Small intestine (tissue), 16 donors: ENCODE measurements at places on chromosomes 16 and 17.

- H3K27me3 ChIP-seq, result no peaks in the 10 kb centered on the region
- peaks cover 3% of the 10 kb centered on the region for H3K4me1 ChIP-seq
These were observed 28.2 kb downstream of the ADCY9 start for GRCh38 chr16:4087990-4088577.

- H3K4me1 ChIP-seq, result no peaks in the 10 kb centered on the region
- H3K27ac ChIP-seq, result no peak overlapping the region
- no peaks in the 10 kb centered on the region for H3K36me3 ChIP-seq
- DNase-seq, result no peak
- no peak overlapping the region for H3K4me3 ChIP-seq
These were observed 3.7 kb upstream of the HS3ST2 start for GRCh38 chr16:22810226-22810625.

DNA sequence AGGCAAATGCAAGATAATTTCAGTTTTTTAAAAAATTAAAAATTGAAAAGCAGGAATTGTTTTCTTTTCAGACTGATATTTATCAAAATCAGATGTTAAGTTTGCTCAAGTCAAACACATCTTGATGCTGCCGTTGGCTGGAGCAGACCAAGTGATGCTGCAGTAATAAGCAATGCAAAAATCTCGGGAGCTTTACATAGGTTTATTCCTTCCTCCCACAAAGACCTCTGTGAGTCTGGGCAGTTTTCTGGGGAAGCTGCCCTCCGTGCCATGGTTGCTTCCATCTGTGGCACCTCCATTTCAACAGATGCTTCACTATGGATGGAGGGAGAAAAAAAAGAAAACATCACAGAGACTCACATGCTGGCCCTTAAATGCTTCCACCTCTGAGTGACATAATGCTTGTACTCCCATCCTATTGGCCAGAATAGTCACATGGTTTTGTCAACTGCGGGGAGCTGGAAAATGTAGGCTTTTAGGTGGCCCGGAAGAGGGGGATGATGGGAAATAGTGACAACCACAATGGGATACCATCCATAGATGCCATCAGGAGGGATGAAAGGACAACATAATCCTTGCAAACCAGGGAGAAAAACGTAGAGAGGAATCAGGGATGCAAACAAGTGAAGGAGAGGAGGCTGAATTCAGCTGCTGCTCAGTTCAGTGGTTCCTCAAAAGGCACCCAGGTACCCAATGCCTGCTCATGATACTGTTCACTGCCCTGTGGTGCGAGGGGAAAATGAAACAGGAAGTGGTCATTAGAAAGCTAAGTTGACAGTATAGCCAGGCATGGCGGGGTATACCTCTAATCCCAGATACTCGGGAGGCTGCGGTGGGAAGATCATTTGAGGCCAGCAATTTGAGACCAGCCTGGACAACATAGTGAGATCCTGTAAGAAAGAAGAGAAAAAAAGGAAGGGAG, 13.5 kb upstream of the ERCC4 start:
- no peak overlapping the region for H3K27ac ChIP-seq
- no peak for DNase-seq

- no peak overlapping the region for H3K27ac ChIP-seq
- DNase-seq, result no peak
- no peak overlapping the region for H3K4me3 ChIP-seq
- peaks cover 5% of the 10 kb centered on the region for H3K4me1 ChIP-seq
These were observed 271.0 kb upstream of the TBX2 start for GRCh38 chr17:61128661-61129115.

- peaks cover 14% of the 10 kb centered on the region for H3K27me3 ChIP-seq
- peaks cover 2% of the 10 kb centered on the region for H3K4me1 ChIP-seq
- H3K4me3 ChIP-seq, result no peak overlapping the region
- no peak for DNase-seq
These were observed 2.2 kb upstream of the C17orf58 start for GRCh38 chr17:67998466-67998865.

DNA sequence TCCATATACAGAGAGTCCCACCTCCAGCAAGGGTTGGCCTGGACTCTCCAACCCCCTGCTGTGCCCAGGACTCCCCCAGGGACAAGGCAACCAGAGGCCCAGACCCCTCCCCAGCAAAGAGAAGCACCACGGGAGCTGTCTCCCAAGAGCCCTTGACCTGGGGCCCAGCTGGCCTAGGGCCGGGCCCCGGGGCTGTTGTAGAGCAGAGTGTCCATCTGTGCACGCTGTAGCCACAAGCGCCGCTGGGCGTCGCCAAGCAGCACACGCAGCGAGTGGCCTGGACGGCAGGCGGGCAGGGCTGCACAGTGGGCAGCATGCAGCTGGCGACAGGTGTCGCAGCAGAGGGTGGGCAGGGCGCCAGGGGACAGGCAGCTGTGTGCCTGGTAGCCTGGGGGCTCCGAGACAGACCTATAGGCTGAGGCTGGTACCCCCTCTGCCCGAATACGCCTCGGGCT, 4.3 kb downstream of the SPATA2L start:
- DNase-seq, result no peak
- H3K4me1 ChIP-seq, result peaks cover 38% of the 10 kb centered on the region
- H3K27ac ChIP-seq, result no peak overlapping the region
- peaks cover 5% of the 10 kb centered on the region for H3K36me3 ChIP-seq
- no peaks in the 10 kb centered on the region for H3K27me3 ChIP-seq

GRCh38 chr17:6589266-6589946, 33.1 kb upstream of the PITPNM3 start:
- H3K4me3 ChIP-seq, result no peak overlapping the region
- H3K36me3 ChIP-seq, result peaks cover 33% of the 10 kb centered on the region

DNA sequence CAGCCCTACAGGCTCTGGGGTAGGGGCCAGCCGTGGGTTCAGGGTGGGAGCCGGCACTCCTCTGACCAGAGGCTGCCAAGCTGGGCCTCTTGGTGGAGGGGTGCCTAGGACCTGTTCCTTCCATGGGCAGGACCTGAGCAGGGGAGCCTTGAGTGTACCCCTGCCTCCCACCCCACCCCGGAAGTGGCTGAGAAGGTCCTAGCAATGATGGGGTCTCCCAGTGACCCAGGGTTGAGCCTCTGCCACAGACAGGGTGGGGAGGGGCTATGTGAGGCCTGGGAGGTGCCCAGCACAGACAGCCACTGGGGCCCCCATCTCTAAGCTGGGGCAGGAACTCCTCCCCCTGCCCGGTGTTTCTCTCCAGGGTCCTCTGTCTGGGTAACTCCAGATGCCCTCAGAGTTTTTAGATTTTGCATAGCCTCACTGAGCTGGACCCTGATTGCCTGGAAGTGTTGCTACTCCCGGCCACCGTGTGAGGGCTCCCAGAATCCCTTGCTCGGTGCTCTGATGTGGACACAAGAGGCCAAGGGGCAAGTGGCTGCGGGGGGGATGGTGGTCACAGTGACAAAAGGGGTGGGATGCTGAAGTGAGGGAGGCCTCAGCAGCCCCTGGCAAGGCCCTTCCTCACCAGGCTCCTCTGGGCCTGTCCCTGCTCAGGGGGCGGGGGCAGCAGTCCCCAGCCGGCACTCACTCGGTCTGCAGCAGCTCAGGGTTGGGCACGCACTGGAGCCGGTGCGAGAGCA, 6.4 kb upstream of the MTSS2 start:
- H3K36me3 ChIP-seq, result no peaks in the 10 kb centered on the region
- DNase-seq, result no peak
- H3K4me1 ChIP-seq, result peaks cover 5% of the 10 kb centered on the region
- H3K27ac ChIP-seq, result no peak overlapping the region

- H3K4me3 ChIP-seq, result no peak overlapping the region
- no peak for DNase-seq
- no peak overlapping the region for H3K27ac ChIP-seq
- H3K27me3 ChIP-seq, result no peaks in the 10 kb centered on the region
- no peaks in the 10 kb centered on the region for H3K4me1 ChIP-seq
These were observed 487.0 kb downstream of the HAPSTR1 start for GRCh38 chr16:9578459-9578858.

DNA sequence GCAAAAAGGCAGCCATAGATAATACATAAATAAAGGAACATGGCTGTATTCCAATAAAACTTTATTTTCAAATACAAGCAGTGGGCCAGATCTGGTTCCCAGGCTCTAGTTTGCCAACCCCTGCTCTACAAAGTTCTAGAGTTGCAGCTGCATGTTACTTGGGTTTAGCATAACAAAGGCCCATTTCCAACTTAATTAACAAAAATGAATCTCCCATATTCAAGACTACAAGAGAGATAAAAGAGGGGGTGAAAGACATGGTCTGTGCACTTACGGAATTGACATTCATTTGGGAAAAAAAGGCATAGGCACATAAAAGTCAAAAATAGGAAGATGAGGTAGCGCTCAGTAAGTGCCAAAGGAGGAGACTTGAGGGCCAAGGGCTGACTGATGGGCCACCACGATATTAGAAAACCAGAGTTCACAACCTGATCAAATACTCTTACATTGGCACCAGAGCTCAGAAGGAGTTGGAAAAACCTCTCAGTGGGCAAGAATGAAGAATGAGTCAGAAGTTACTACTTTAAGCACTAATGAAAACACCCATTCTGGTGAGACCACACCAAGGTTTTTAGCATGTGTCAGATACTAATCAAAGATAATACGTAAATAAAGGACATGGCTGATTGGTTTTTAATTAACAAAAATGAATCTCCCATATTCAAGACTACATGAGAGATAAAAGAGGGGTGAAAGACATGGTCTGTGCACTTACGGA, 164.0 kb downstream of the VPS53 start:
- H3K36me3 ChIP-seq, result peaks cover 40% of the 10 kb centered on the region
- H3K4me3 ChIP-seq, result no peak overlapping the region
- no peak overlapping the region for H3K27ac ChIP-seq
- no peaks in the 10 kb centered on the region for H3K4me1 ChIP-seq

DNA sequence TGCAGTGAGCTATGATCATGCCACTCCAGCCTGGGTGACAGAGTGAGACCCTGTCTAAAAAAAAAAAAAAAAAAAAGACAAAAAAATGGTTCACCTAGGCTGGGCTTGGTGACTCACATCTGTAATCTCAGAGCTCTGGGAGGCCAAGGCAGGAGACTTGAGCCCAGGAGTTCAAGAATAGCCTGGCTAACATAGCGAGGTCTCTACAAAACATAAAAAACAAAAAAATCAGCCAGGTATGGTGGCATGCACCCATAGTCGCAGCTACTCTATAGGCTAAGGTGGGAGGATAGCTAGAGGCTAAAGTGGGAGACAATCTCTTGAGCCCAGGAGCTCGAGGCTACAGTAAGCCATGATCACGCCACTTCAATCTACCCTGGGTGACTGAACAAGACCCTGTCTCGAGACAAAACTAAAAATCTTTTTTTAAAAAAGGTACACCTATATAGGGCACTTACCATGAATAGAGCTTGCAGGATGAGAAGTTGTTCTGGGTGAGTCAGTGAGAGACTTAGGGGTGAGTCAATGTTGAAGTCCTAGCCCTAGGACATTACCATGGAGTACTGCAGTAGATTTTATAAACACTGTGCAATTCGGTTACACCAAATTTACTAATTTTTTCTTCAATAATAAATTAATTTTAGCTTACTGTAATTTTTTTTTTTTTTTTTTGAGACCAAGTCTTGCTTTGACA, 19.0 kb downstream of the USP32 start:
- H3K27ac ChIP-seq, result no peak overlapping the region
- H3K4me1 ChIP-seq, result no peaks in the 10 kb centered on the region
- no peaks in the 10 kb centered on the region for H3K36me3 ChIP-seq
- H3K4me3 ChIP-seq, result no peak overlapping the region
- no peaks in the 10 kb centered on the region for H3K27me3 ChIP-seq
- no peak for DNase-seq

- no peak overlapping the region for H3K4me3 ChIP-seq
- H3K4me1 ChIP-seq, result peaks cover 23% of the 10 kb centered on the region
- H3K27ac ChIP-seq, result no peak overlapping the region
- H3K27me3 ChIP-seq, result no peaks in the 10 kb centered on the region
- no peaks in the 10 kb centered on the region for H3K36me3 ChIP-seq
These were observed 255.8 kb downstream of the SEC14L1 start for GRCh38 chr17:77396610-77397009.
